ENCODE measurements at places on chromosomes 5 and 9.

- no peak for DNase-seq
These were observed 158.7 kb downstream of the CCDC171 start for GRCh38 chr9:15711531-15711930.

- DNase-seq: no peak
These were observed 545 bp downstream of the HMGCS1 start for GRCh38 chr5:43312699-43313034.

GRCh38 chr9:99126312-99126711, 21.4 kb downstream of the TGFBR1 start:
- no peak for DNase-seq

DNA sequence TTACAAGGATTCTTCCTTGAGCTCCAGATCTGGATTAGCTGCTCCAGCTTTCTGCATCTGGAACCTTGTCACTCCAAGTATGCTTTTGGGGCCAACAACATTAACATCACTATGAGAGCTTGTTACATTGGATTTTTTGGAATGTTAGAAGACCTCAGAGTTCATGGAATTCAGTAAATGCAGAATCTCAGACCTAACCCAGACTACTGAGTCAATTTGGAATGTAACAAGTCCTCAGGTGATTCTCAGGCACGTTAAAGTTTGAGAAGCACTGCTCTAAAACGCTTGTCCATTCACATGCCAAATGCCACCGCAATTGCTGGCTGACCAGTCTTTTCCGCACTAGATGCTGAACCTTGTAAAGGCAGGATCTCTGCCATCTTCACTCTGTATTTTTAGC, 251.4 kb upstream of the TRIM32 start:
- no peak for DNase-seq

DNA sequence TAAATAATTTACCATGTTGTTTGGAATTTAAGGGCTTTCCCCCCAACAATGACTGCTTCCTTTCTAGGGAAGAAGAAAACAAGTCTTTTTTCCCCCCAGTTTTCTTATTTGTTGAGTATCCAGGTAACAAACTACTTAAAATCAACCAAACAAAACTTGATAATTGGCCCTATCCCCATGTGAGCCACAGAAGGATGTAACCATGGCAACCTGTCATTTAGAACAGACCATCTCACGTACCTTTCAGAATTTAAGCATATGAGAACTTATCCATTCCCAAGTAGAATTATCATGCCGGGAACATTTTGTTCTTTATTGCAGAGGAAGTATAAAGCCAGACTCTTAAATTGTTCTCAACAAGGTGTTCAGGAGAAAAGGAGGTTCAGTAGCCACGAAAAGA, 392.3 kb downstream of the CETN3 start:
- no peak for DNase-seq

DNA sequence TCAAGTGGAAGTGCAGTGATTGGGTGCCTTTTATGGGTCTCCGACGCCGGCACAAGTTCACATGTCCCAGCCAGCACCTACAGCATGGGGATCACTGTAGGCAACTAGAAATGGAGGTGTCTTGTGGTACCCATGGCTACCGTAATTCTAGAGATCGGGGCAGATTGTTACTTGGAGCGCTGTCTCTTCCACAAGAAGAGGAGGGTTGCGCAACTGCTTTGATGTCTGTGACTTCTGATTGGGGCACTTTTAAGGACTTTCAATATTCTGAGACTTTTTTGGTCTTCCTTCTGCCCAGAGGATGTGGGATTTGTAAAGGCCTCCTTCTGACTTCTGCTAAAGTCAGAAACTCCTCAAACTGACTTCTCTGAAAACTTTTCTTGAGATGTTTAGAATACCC, 41.9 kb downstream of the GLRX start:
- DNase-seq: no peak

GRCh38 chr5:74055486-74056106, 429.6 kb downstream of the ARHGEF28 start:
- DNase-seq: no peak

- no peak for DNase-seq
These were observed 1.4 kb downstream of the SLC26A2 start for GRCh38 chr5:149961957-149962409.

GRCh38 chr5:175682664-175683063, 24.8 kb downstream of the HRH2 start:
- DNase-seq: no peak

- DNase-seq: no peak
These were observed 1.9 kb downstream of the PCDHGC5 start for GRCh38 chr5:141490771-141491170.

- DNase-seq: peak; percentile 29
These were observed 1203.4 kb upstream of the DMAC1 start for GRCh38 chr9:9002826-9003583.

- no peak for DNase-seq
These were observed 60.5 kb upstream of the PPP1R26 start for GRCh38 chr9:135419106-135419505.

DNA sequence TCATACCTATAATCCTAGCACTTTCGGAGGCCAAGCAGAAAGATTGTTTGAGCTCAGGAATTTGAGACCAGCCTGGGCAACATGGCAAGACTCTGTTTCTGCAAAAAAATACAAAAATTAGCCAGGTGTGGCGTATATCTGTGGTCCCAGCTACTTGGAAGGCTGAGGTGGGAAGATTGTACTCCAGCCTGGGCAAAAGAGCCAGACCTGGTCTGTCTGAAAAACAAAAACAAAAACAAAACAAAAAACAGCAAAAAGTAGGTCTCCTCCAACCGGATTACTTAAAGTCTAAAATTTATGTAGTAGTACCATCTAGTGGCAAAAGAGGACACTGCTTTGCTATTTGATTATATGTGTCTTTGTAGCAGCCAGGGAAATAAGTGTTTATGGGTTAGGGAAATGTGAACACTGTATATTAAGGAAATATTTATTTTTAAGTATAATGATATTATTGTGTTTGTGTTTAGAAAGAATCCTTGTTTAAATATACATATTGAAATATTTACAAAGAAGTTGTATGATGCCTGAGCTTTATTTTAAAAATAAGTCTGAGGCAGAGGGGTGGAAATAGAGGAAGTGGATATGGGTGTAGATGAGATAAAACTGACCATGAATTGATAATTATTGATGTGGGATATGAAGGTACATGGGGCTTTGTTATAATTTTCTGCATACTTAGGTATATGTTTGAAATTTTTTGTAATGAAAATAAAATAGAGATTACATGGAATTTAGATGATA, 20.0 kb downstream of the APC start:
- peak; percentile 5 for DNase-seq

- no peak for DNase-seq
These were observed 12.7 kb upstream of the FCN1 start for GRCh38 chr9:134930398-134930797.

DNA sequence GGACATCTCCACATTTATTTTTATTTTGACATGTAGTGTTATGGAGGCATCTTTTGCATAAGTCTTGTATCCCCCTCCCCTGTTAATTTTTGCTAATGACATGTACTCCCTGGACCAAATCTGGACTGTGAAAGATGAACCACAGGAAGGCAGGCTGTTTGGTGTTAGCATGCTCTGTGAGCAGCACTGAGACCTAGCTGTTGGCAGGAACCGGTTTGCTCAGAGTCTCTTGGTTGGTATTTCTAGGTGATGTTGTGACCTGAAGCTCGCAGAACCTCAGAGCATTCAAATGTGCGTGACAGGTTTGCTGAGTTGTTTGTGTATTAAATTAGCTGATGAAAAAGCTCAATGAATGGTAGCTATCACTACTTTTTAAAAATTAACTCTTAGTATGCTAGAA, 53.6 kb upstream of the PHF2 start:
- DNase-seq: peak; percentile 61

DNA sequence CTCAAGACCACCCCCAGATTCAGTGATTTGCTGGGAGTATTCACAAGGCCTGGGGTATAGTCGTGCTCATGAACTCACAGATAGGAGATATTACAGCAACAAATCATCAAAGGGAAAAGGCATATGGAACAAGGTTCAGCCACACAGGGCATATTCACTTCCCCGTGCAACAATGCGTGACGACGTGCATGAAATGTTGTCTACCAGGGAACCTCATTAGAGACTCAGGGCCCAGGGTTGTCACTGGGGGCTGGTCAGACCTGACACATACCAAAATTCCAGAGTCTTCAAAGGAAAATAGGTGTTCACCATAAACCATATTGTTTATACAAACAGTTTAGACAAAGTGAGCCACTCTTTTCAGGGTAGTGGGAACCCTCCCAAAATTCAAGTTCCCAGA, 212.4 kb downstream of the RFK start:
- DNase-seq: no peak

DNA sequence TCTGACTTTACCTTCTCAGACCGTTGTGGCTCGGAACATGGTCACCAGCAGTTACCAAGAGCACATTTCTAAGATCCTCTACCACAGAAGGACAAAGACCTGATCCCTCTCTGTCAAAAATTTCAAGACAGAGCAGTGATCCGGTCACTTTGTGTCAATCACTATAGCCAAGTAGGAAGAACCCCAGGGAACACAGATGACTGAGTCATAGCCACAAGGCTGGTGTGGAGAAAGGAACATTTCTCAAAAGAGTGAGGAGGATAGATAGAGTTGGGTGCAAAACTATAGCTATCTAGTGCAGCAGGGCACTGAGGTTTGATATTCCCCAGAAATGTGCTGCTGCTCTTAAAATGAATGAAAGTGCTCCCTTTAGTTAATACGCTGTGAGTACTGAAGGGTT, 130.7 kb upstream of the SMIM23 start:
- no peak for DNase-seq

DNA sequence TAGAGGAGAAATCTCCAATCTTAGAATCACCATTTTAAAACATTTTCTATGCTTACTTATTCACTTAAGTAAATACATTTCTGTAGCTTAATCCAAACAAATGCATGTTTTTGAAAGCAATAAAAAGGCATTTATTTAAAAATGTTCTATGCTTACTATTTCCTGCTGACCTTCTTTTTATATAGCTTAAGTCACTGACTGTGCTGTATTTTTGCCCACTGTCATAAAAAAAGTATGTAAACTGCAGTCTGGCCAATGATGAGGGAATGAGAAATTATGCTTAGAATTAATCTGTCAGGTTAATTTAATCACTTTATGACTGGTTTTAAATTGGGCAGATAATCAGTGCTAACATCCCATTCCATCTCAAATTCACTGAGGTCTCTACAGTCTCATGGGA, 20.1 kb downstream of the NUDT12 start:
- no peak for DNase-seq

GRCh38 chr9:75695921-75696320, 194.6 kb upstream of the PCSK5 start:
- DNase-seq: no peak

GRCh38 chr5:142325725-142326479, 1.1 kb upstream of the SPRY4 start:
- no peak for DNase-seq

GRCh38 chr9:135985459-135985774, 24.2 kb upstream of the UBAC1 start:
- no peak for DNase-seq

- DNase-seq: peak; percentile 87
These were observed 43.1 kb downstream of the TMEM174 start for GRCh38 chr5:73215891-73216610.

DNA sequence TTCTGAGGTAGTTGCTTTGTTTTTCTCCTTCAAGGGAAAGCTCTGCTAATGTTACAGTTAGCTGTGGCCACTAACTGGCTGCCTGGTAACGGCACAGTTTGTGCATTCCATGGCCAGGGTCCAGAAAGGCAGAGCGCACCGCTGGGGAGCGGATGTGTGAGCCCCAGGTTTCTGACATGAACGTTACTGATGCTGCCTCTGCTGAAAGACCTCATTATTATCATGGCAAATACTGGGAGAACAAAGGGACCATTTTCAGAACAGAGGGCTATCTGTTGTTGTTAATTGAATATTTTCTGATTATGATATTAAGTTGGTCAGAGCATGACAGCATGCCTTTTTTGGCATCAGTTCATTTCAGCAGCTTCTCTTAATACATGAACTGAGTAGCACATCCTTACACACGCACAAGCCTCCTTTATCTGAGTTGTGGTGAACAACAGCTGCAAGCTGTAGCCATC, 134.1 kb downstream of the NUDT12 start:
- no peak for DNase-seq

GRCh38 chr5:172635038-172635437, 6.0 kb upstream of the NEURL1B start:
- DNase-seq: no peak

DNA sequence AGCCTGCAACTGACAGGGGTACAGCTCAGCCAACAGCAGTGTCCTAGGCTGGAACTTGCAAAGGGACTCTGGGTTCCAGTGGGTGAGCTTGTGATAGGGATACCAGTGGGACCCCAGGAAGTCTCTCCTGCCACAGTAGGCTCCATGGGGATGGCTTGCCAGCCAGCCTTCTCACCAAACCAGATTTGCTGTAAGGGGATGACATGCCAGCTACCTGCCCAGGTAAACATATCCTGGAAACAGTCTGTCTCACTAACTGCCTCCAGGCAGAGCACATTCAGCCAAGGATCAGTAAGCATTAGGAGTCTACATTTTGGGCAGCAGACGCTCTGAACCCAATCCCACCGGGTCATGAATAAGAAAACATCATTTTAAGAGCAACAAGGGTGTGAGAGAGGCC, 49.9 kb downstream of the SIL1 start:
- DNase-seq: peak; percentile 44

GRCh38 chr5:10725636-10726035, 35.4 kb downstream of the DAP start:
- no peak for DNase-seq

GRCh38 chr5:83049370-83049885, 27.8 kb downstream of the TMEM167A start:
- DNase-seq: no peak

DNA sequence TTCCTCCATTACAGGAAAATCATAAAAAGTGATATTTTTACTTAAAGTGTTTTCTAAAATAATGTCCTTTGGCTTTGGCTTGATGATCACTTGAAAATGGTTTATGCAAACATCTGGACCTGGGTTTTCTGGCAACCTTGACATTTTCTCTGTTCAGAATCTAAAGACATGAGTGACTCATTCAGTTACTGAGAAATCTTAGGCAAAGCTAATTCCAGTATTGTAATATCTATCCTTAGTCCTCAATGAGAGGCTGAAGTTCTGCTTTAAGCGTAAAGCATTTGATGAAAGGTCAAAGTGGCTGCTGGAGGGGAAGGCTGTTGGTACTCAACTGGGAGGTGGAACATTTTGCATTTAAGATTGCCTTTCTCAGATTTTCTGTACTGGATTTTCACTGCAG, 2.3 kb downstream of the MAN2A1 start:
- DNase-seq: no peak

- DNase-seq: no peak
These were observed 1.9 kb upstream of the PURA start for GRCh38 chr5:140111859-140112551.

Data from T47D (cell line).